ENCODE measurements at places on chromosomes 2 and 18.

DNA sequence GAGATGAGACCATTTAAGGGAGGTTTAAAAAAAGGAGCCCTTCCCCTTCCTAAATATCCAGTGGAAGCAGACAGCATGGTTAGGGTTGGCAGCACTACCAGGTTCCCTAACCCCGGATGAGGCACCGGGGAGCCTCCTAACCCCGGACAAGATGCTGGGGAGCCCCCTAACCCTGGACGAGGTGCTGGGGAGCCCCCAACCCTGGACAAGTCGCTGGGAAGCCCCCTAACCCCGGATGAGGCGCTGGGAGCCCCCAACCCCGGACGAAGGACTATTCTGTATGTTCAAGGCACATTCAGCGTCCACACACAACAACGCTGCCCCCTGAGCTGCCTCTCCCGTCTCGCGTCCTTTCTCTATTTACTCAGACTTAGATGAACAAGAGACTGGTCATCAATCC lies 51.9 kb downstream of the ANKMY1 start:
- DNase-seq, result no peak

DNA sequence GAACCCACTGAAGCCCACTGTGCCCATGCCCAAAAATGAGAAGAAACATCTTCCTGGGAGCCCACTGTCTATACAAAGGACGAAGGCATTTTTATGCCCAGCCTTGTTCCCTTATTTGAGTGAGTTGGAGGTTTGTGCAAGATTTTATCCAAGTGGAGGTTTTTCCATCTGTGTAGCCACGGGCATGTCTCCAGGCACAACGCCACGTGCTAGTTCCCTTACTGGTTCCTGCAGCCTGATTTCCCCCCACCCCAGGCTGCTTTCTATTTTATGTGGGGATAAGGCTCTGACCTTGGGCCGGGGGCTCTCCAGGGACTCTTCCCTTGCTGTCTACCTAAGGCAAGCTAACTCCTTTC lies 22.2 kb upstream of the TXNL4A start:
- DNase-seq, result no peak

GRCh38 chr2:120942658-120943057 lies 207.0 kb downstream of the GLI2 start:
- DNase-seq, result no peak

- DNase-seq, result no peak
Measured at GRCh38 chr18:39587586-39587985, 2022.0 kb upstream of the CELF4 start.

GRCh38 chr2:148273158-148273691 lies 252.3 kb downstream of the MBD5 start:
- DNase-seq, result peak; percentile 10

- no peak for DNase-seq
Measured at GRCh38 chr2:85593023-85593422, 2.5 kb upstream of the RNF181 start.

- DNase-seq, result peak; percentile 58
Measured at GRCh38 chr18:9147440-9148202, 11.0 kb downstream of the ANKRD12 start.

GRCh38 chr2:23220513-23221094 lies 164.4 kb upstream of the KLHL29 start:
- no peak for DNase-seq

DNA sequence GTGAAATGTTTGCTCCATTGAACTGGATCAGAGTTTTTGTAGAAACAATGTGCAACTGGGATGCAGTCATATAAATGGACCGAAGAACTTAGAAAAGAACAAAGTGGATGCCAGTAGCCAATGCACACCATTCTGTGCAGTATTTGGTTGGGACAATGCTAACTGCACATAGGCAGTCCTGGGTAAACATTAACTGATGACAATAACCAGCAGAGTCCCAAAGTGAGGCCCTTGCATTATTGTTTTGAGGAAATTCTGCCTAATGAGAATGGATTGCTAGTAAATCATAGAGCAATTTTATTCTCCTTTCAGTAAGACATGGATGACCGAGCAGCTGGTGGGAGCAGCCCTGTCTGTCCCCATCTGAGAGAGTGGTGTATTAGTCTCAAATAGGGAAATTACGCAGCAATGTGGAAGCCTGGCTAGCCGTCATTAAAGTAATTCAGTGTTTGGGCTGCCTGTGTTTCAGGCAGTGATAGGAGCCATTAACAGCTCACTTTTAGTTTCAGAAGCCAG lies 94.9 kb downstream of the KCTD1 start:
- no peak for DNase-seq

GRCh38 chr2:12918835-12919445 lies 202.2 kb downstream of the TRIB2 start:
- DNase-seq, result no peak

GRCh38 chr18:38909972-38910371 lies 1344.4 kb upstream of the CELF4 start:
- DNase-seq, result no peak

GRCh38 chr18:58205443-58206160 lies 161.6 kb downstream of the NEDD4L start:
- DNase-seq, result no peak

- peak; percentile 31 for DNase-seq
Measured at GRCh38 chr2:8162552-8162951, 519.3 kb upstream of the ID2 start.

DNA sequence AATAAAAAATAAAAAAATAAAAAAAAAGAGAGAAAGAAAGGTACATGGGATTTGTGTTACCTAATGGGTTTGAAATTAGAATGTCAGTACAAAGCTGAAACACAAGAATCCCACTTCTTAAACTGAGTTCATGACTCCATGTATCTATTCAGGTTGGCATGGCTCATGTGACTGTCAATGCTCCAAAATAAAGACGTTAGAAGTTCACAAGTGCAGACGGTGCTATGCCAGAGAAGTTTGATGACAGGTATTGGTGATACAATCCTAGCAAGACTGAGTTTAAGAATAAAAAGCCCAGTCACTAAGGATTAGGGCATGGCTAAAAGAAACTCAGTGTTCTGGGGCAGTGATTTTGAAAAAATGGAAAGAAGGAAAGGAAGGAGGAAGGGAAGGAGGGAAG lies 254.3 kb downstream of the XIRP2 start:
- no peak for DNase-seq

DNA sequence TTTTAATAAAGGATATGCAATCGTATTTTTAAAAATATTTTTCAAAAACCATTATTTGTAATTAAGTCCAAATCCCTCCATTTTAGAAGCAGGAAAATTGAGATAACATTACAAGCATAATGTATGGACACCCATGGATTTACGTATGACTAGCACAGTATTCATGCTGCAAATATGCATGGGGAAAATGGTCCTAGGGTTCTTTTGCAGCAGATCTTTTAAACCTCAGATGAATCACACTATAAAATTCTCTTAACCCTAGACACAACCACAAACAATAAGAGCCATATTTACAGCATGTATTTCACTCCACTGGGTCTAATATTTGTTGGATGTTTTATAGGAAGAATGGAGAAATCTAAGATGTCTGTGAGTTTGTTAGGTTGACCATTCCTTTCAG lies 453.4 kb downstream of the TGIF1 start:
- no peak for DNase-seq

- DNase-seq, result no peak
Measured at GRCh38 chr18:44836263-44836662, 155.6 kb downstream of the SETBP1 start.

GRCh38 chr2:226875438-226876225 lies 39.8 kb downstream of the RHBDD1 start:
- no peak for DNase-seq

DNA sequence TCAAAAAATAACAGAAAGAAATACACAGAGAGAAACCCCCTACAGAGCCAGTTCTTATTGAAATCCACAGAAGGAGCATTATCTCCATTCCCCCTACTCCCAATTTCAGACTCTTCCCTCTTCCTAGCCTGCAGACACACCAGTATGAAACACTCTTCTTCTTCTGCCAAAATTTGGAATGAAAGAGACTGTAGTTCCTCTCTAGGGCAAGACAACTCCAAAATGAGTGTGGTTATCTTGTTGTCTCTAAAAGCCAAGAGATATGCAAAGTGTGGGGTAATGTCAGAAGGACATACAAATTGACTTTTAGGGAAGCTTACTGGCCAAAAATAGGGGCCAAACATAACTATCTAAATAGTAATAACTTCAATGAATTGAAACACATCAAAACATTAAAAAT lies 337.1 kb upstream of the SETBP1 start:
- DNase-seq, result no peak

GRCh38 chr2:169716238-169716886 lies 17.3 kb upstream of the KLHL23 start:
- no peak for DNase-seq

GRCh38 chr18:75089748-75090327 lies 119.1 kb downstream of the PTGR3 start:
- DNase-seq, result no peak

DNA sequence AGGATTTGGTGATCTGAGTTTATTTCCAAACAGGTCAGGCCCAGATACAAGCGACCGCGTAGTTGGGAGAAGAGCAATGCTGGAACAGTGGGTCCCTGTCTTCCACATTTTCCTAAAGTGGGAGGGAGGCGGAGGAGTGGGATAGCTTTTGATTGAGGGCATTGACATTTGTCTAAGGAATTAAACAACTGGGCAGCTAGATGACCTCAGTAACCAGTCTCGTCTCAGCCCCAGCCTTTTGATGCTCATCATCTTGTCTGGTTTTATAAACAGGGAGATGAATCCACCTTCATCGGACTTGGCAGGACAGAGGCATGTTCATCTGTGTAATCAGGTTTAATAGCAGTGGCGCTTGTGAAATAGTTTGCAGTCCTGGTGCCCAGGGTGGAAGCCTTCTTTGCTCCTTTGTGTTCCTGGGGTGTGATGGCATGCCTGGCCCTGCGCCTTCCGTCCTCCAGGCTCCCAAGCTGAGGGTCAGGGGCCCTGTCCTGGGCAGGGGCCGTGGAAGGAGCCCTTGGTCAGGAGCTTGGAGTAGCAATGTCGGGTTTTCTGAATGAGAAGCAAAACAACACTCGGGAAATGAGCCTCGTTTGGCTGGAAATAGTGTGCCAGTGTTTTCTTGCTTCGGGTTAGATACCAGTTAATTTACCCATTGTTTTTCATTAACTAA lies 193.8 kb downstream of the FAM210A start:
- DNase-seq, result no peak

DNA sequence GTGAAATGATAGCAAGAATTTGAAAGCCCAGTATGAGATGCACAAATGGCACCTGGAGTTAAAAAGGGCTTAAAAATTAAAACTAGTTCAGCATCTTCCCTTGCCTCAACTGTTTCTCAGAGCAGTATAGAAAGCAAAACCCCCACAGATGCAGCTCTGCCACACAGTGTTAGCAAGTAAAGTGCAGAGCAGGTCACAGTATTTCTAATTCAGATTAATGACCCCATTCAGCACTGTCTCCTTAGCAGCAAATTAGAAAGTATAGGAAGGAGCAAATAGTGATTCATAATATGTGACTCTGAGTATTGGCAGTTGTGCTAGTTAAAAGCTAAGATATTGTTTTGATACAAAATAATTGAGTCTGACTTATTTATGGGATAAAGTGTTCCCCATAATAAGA lies 73.8 kb upstream of the CCDC85A start:
- DNase-seq, result no peak

GRCh38 chr2:19898592-19899329 lies 3.0 kb downstream of the TTC32 start:
- DNase-seq, result no peak

DNA sequence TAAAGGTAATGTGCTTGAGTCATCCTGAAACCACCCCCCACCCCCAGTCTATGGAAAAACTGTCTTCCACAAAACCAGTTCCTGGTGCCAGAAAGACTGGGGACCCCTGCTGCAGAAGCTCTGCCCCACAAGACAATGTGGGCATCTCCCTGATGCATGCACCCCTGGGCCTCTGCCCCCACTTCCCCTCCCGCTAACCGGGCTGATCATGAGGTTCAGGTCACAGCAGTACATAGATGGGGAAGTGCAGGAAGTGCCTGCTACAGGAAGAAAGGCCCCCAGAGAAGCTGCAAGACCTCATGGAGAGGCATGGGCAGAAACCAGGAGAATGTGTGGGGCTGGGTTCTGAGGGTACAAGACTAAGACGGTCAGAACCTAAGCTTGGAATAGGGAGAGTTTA lies 243.4 kb upstream of the ID2 start:
- no peak for DNase-seq

DNA sequence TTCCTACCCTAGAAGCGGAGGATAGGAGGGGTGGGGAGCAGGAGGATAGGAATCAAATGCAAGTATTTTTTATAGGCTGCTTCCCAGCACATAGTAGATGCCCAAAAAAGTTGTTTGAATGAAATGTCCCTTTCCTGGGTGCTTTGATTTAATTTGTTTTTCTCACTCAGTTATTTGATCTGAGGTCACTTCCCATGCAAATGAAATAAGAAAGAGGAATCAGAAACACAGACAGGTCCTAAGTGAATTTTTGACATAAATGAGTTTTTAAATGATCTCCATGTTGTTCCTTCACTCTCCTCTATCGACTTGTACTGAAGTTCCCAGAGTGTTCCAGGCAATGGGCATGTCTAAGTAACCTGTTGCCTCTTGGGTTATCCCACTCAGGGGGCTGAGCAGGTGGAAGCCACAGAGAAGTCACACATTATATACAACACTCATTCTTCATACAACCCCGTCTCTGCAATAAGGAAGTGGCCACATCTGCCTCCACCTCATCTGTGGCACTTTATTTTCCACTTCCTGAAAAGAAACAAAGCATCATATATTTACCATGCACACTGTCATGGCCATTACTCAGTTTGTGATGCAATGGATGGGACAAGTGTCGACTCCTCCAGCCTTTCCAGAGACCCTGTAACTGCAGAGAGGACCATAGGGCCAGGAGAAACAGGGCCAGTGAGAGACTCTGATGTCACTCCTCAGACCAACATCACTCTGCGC lies 81.9 kb upstream of the ZNF397 start:
- DNase-seq, result no peak

Data from left kidney (tissue), 8 donors.